Activated naive CD4-positive, alpha-beta T cell (primary cell): ENCODE measurements at places on chromosomes 2 and 18.

GRCh38 chr2:124333784-124334183 is 308.7 kb downstream of the CNTNAP5 start:
- no peak for DNase-seq

DNA sequence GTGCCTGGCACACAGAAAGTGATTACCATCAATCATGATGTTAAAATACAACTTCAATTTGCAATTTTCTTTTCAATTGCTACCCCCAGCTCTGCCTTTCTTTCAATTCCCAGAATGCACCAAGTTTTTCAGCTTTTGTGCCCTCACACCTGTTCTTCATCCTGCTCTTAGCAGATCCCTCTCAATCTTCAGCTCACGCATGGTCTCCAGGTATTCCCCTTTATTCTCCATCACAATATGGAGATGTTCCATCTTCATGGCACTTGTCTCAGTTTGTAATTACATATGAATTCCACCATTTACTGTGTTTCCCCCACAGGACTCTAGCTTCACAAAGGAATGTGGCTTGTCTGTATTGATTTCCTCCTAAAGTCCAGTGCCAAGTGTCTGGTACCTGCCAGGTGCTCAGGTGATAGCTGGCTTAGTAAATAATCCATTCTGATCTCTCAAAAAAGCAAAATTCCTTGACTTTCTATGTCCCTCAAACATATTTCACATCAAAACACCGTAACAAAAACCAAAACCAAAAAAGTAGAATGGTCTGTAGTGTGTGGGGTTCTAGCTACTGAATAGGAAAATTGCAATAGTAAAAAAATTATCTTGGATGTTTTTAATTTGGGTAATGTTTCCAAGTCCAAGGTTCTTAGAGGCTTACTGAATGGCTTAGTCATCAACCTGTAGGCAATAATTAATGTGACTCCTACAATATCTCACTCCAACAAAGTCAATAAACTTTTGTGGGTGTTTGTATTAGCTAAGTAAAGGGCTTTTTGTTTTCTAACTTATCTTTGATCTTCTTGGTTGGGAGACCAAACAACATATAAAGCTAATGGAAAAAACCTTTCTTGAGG is 2.9 kb upstream of the INSIG2 start:
- DNase-seq: no peak

- no peak for DNase-seq
These were observed 20.0 kb downstream of the SMC6 start for GRCh38 chr2:17733599-17733998.

- no peak for DNase-seq
These were observed 188.8 kb downstream of the ZEB2 start for GRCh38 chr2:144330951-144331673.

- DNase-seq: no peak
These were observed 25.4 kb downstream of the ALPK2 start for GRCh38 chr18:58603375-58604067.

DNA sequence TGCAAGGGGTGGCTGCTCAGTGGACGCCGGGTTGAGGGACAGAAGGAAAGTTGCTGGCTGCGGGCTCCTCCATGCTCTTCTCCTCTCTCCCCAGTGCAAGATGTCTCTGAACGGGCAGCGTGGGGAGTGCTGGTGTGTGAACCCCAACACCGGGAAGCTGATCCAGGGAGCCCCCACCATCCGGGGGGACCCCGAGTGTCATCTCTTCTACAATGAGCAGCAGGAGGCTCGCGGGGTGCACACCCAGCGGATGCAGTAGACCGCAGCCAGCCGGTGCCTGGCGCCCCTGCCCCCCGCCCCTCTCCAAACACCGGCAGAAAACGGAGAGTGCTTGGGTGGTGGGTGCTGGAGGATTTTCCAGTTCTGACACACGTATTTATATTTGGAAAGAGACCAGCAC is 30.6 kb downstream of the IGFBP2 start:
- DNase-seq: no peak

- no peak for DNase-seq
These were observed 409.2 kb upstream of the SPHKAP start for GRCh38 chr2:228590681-228591080.

DNA sequence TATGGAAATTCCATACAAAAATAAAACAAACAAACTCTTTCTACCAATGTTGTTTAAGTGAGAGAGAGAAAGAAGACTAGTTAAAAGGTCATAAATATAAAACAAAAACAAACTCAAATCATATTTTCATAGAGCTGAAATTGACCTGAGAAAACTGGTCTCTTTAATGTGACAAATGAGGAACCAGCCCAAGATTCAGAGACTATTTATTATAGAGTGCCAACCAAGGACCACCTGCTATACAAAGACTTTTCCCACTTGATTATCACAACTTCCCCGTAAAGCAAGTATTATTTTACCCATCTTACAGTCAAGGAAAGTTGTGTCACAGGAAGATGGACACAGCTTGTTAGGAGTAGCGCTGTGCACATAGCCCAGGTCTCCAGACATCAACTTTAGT is 13.3 kb downstream of the ANKRD44 start:
- no peak for DNase-seq

DNA sequence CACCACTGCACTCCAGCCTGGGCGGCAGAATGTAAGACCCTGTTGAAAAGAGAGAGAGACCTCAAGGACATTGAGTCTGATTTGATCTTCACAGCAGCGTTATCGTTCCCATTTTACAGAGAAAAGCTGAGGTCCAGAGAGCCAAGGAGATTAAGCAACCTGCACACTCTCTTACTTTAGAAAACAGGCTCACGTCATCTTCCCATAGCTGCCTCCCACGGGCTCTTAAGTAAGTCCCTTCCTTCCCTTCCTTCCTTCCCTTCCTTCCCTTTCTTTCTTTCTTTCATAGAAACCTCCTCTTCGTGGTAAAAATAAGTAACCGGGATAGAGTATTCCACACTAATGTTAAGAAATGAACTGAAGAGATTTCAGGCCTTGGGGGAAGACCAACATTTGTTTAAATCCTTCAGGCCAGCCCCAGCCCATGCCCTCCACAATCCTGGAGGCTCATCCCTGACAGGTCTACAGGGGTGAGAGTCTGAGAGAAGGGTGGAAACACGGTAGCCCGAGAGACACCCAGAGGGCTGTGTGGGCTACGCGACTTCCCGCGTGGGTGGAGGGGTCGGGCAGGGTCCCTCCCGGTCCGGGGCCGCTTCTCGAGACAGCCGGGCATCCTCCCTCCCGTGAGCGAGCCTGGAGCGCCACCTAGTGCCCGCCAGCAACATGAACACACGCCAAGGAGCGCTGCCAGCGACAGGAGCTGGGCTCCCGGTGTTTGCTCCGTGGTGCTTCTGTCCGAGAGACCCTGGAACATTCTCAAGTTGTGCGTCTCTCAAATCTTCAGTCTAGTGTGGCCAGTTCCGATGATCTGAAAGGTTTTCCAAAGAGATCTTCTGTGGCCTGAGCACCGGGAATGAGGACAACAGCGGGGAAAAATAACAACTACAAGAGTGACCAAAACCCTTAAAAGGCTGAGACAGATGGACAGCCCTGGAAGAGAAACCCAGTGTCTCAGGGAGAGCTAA is 160.3 kb downstream of the INO80D start:
- DNase-seq: peak; percentile 44

- no peak for DNase-seq
These were observed 23.5 kb upstream of the RPL37A start for GRCh38 chr2:216474925-216475670.
